NCI-H1048 (cell line): ENCODE measurements at places on chromosomes 16 and 17.

GRCh38 chr17:82496529-82497434, 22.8 kb upstream of the FOXK2 start:
- peak; percentile 94 for DNase-seq

DNA sequence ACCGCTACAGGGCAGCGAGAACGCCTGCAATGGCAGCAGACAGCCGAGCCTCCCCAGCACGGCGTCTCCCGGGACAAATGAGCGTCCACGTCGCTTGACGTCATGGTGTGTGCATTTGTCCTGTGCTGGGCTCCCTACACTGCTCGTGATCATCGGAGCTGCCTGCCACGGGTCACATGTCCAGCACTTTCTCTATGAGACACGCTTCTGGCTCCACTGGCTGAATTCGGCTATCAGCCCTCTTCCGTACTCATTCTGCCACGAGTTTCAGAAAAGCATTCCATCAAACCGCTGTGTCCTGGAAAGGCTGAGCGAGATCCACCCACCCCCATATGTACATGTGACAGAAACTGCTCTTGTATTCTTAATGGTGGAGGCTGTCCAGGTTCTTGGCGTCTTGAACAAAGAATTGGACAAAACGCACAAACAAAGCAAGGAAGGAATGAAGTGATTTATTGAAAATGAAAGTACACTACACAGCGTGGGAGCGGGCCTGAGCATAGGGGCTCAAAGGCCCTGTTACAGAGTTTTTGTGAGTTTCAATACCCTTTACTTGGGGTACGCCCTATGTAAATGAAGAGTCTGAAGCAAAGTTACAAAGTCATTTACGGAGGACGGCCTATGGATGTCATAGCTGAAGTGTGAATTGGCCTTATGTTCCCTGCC, 28.5 kb upstream of the SHCBP1 start:
- no peak for DNase-seq

- DNase-seq: no peak
Observed at GRCh38 chr16:11639925-11640899, 28.0 kb upstream of the SNN start.

DNA sequence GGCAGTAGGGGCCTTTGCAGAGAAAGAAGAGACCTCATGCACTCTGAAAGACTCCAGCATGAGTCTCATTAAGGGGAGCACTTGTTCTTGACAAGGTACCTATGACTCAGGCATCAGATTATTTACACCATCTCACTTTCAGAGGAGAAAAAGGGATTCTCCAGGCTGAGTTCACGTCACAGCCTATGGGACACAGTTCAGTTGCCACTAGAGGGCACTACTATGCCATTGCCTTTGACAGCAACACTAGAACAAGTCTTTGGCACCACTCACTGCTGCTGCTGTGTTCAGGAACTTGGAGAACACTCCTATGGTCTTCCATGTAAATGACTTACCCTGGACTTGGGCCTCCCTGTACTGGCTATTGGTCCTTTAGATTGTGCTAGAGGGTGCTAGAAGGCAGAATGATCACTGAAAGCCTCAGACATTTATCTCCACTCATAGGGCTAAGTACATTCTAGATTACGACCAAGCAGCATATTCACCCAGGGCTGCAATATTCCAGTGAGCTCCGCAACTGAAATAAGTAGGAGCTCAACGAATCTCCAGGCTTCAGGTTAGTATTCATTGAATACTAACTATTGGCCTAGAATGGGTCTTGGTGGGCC, 225.1 kb upstream of the CA10 start:
- peak; percentile 53 for DNase-seq

DNA sequence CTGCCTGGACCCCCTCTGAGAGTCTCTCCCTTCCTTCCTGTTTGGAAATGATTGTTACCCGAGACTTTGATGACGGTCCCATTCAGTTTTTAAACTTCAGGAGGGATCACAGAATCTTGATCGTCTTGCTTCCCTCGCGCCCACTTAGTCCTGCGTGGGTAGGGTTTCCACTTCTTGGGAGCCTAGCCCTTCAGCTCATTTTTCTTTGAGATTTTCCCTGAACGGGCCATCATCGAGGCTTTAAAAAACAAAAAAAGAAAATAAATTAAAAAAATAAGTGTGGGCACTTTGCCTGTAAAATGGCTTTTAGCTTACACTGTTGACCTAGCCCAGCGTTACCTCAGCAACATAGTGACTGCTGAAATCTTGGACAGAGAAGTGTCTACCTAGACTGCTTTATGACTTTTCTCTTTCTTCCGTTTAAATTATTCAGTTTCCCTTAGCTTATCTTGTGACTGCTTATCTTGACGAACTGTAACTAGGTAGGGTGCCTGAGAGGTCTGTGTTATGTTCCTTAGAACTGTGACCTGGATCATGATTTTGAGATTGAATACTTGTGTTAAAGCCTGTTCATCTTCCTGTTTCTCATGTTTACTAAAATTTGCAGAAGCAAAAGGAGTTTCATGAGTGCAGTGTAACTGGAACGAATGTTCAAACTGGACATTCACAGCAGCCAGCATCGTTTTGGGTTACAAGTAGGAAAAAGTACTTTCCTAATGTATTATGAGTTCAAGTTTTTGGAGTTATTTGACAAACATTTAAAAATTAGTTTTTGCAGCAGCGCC, 874 bp downstream of the WWP2 start:
- DNase-seq: no peak

DNA sequence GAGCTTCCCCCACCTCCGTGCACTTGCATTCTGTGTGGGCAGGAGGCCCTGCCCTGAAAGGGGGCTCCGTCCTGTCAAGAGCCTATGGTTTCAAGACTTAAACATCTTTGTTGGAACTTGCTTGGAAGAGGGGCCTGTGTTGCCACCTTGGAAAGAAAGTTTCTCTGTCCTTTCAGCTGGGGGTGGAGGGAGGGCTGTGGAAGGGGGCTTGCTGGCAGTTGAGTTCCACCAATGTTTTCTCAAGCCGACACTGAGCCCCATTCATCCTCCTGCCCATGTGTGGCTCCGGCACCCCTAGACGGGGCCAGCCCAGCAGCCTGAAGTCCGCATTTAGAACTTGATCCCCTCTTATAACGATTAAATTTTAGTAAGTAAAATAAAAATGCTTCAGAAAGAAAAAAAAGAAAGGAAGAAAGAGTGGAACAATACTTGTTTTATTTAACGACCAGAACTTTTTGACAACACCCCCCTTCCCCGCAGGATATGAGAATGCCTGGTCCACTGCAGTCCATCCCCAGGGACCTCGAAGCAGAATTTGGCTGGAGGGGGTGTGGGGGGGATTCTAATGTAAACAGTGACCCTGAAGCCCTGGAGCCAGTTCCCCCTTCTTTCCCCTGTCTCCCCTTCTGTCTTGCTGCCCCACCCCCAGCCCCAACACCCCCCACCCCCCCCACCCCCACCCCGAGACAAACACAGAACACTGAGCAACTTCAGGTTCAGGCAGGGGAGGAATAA, 26.9 kb upstream of the CLEC18A start:
- DNase-seq: no peak

- DNase-seq: no peak
Observed at GRCh38 chr17:909642-910323, 69.8 kb downstream of the NXN start.

- no peak for DNase-seq
Observed at GRCh38 chr17:50177983-50178834, 12.4 kb downstream of the SGCA start.

- DNase-seq: no peak
Observed at GRCh38 chr16:83954577-83955016, 1.6 kb downstream of the OSGIN1 start.

GRCh38 chr16:71933913-71934695, 38.8 kb downstream of the IST1 start:
- DNase-seq: no peak

DNA sequence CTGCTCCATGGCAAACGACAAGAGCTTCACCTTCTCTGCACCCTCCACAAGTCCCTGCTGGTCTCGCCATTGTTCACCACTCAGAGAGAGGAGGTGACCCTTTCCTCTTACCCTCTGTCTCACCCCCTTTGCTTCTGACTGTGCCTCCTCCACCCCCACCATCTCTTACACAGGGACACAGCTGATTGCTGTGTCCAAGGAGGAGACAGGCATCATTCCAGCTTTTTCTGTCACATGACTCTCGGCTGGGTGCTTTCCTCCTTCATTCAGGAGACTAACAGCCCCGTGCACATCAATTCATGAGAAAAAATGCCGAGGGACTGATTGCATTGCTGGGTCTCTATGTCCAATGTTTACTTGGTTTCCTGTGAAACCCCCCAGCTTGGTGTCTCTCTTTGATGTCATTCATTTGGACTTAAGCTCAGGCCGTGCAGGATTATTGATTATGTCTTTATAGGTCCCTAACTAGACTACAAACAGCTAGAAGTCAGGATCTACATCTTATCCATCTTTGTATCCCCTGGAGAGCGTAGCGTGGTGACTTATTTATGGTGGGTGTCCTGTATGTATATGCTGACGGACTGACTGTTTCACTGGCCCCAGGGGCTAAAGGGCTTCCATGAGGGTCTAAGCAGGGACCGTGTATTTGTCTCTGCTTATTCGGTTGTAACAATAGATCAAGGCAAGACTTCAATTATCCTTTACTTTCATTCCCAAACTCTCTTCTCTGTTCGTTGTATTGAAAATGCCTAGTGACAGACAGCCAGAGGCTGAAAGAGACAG, 82.2 kb upstream of the CDH13 start:
- no peak for DNase-seq

GRCh38 chr16:86107215-86107825, 208.4 kb downstream of the IRF8 start:
- no peak for DNase-seq

GRCh38 chr17:75587675-75588595, at the start of gene MYO15B:
TSS of gene MYO15B (plus strand) at chr17:75587800. CDS start at chr17:75588058, 258 bp downstream.
- DNase-seq: no peak

DNA sequence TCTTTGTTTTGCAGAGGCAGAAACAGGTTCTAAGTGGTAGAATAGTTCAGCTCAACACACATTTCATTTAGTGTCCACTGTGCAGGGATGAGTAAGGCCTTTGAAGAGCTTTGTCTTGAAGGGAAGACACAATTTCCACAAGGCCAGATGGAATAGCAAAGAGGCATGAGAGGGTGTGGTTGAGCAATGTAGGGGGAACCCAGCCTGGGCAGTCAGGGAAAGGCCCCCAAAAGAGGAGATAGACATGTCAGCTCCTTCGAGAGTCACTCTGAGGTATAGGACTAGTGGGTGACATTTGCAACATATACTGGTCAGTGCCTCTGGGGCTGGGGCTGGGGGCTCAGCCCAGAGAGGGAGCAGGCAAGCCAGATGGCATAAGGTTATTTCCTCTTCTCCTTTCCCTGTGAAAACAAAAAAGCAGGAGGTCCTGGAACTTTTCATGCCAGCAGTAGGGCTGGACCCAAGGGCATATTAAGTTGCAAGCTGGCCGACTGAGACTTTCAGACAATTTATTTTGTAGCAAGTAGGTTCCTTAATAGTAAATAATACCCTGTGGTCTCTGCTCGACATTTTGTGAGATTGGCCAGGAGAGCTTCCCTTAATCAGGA, 7.1 kb downstream of the ALKBH5 start:
- DNase-seq: no peak

DNA sequence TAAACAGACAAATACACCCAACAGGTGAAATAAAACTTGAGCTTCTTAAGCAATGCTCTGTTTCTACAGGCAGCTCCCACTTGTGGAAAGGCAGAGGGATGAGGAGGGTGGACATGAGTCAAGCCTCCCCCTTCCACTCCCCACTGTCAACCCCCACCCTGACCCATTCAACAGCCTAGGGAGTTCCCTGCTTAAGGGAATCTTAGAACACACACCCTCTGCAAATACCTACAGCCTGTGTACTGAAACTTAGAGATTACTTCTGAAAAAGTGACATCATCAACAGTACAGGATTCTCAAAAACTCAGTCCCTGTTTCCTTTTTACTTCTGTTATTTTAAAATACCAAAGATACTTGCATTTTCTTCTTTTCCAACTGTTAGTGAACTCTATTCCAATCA, 345.4 kb downstream of the SOX9 start:
- DNase-seq: no peak

- no peak for DNase-seq
Observed at GRCh38 chr17:733743-734142, 1.3 kb downstream of the TLCD3A start.

- no peak for DNase-seq
Observed at GRCh38 chr17:75572713-75573539, 14.7 kb upstream of the MYO15B start.

GRCh38 chr16:28193530-28194423, 18.0 kb downstream of the XPO6 start:
- DNase-seq: no peak

DNA sequence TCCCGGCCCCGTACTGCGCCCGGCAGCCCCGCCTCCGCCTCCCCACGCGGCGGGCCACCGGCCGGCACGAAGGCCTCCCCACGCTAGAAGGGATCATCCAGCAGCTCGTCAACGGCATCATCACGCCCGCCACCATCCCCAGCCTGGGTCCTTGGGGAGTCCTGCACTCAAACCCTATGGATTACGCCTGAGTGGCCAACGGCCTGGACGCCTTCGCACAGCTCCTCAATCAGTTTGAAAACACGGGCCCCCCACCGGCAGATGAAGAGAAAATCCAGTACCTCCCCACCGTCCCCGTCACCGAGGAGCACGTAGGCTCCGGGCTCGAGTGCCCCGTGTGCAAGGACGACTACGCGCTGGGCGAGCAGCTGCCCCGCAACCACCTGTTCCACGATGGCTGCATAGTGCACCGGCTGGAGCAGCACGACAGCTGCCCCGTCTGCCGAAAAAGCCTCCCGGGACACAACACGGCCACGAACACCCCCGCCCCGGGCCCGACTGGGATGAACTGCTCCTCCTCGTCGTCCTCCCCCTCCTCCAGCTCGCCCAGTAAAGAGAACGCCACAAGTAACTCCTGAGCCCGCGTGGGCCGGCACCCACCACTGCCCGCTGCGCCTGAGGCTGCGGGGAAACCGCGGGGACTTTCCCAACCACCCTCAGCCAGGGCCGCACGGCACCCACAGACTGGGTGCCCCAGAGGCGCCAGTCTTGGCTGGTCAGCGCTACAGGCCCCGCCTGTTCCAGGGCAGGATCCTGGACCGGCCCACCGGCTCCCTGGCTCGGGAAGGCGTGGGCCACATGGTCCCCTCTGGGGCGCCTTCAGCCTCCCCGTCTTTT, 39.0 kb upstream of the AKAP1 start:
- DNase-seq: no peak

DNA sequence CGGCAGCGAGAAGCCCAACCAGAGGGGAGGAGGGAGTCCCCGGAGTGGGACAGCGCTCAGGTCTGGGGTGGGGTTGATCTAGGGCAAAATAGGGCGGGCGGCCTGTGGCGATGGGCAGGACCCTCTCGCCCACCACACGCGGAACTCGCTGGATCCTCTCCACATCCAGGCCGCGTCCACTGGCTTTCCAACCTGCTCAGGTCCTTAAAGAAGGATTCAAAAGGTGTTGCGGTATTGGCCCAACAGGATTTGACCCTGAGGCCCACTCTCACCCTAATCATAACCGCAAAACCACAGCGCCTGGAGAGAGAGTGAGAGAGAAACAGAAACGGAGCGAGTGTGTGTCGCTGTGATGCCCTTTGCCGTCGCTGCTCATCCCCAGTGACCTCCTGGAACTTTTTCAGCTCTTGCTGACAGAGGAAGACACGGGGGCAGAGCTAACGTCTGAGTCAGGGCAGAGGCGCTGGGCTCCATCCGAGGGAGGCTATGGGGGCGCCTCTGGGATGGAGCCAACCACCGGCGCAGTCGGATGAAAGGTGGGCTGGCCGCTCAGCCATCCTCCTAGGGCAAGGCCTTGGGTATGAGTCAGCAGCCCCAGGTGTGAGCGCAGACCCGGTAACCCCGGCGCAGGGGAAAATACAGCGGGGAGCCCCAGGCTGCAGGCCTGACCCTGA, 16.7 kb upstream of the OR1F1 start:
- DNase-seq: no peak

GRCh38 chr16:9978160-9978725, 204.0 kb downstream of the GRIN2A start:
- DNase-seq: no peak

- DNase-seq: no peak
Observed at GRCh38 chr17:74204474-74204873, 996 bp downstream of the RPL38 start.
